B cell (primary cell): ENCODE measurements at places on chromosomes 1 and 21. TPM values are rescaled to one million over a fixed set of nuclear protein-coding genes. Genes with fewer than 3 reads are reported as not detected.

Gene GPN2
- 40.7 and 43.5 TPM in 2 replicates for total RNA-seq

Gene TPTE
- not detected in 2 replicates for total RNA-seq

Gene PERM1
- not detected in 2 replicates for total RNA-seq

Gene MATN1
- total RNA-seq: 1.7 and 3.2 TPM in 2 replicates

Gene KLHDC7A
- total RNA-seq: not detected in 2 replicates

Gene TMPRSS15
- not detected in 2 replicates for total RNA-seq

Gene POFUT2
- 38.3 and 44.5 TPM in 2 replicates for total RNA-seq

- peak; percentile 90 for DNase-seq
Observed at GRCh38 chr1:202968895-202969295, 1.8 kb upstream of the CYB5R1 start.

DNA sequence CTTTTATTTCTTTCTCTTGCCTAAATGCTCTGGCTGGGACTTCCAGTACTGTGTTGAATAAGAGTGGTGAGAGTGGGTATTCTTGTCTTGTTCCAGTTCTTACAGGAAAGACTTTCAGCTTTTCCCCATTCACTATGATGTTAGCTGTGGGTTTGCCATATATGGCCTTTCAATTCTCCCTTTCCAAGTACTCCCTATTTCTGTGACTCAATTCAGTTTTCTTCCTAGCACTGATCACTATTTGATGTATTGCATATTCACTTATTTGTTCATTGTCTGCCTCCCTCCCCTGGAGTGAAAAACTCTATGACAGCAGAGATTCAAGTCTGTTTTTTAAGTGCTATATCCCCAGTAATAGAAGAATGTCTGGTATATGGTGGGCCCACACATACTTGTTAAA, 618.2 kb upstream of the CAMK1G start:
- DNase-seq: no peak

DNA sequence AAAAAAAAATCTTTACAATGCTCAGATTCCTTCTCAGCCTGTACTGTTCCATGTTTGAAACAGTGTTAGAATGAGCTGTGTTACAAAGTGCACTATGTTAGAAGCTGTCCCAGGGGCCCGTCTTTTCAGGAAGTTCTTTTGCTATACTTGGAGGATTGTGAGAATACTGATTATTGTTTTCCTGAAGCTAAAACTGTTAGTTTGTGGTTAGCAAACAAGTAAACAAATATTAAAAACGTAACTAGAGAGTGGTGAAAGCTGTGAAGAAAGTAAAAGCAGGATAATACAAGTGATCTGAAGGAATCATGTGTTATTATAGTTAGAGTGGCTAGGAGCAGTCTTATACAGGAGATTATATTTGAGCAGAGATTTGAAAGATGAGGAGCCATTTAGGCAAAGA, 35.6 kb downstream of the CAMSAP2 start:
- DNase-seq: no peak

GRCh38 chr1:113835686-113836290, 23.5 kb upstream of the RSBN1 start:
- peak; percentile 72 for DNase-seq

DNA sequence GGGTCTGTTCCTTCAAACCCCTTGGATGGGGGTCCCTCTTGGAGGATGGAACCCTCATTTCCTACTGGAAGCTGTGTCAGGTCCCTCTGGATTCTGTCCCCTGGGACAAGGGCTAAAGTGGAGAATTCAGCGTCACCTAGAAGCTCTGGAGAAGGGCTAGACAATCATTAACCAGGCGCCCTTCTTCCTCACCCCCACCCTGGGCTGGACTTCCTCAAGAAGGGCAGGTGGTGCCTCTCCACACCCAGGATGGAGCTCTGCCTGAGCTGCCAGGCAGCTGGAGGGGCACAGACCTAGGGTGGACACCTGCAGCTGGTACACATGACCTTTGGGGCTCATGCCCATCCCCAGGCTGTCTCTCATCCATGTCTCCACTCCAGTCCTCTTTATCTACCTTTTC, 3.6 kb downstream of the CELF3 start:
- no peak for DNase-seq

DNA sequence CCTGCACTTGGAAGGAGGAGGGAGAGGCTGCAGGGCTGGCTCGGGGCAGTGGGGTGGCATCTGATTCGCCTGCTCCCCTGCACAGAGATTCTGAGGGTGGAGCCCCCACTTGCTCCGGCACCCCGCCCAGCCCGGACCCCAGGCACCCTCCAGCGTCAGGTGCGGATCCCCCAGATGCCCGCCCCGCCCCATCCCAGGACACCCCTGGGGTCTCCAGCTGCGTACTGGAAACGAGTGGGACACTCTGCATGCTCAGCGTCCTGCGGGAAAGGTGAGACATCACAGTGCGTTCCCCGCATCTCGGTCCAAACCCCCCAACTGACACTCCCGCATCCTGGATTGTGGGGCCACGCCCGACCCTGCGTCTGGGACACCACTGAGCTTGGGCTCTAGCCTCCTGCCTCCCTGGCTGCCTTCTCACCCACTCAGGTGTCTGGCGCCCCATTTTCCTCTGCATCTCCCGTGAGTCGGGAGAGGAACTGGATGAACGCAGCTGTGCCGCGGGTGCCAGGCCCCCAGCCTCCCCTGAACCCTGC, 7.9 kb downstream of the ADAMTSL4 start:
- no peak for DNase-seq

DNA sequence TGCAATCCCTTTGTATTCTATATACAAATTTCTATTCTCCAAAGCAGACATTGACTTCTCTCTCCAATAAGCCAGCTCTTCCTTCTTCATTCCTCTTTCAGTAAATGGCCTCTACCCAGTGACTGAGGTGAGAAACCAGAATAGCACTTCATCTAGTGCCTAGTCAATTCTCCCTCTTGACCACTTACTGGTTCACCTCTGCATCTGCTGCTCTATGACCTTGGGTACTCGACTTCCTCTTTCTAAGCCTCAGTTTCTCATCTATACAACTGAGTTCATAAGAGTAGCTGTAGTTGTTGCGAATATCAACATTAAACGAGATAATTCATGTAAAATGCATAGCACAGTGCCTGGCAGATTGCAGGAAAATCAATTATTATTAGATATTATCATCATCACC, 12.4 kb downstream of the LYST start:
- DNase-seq: no peak

DNA sequence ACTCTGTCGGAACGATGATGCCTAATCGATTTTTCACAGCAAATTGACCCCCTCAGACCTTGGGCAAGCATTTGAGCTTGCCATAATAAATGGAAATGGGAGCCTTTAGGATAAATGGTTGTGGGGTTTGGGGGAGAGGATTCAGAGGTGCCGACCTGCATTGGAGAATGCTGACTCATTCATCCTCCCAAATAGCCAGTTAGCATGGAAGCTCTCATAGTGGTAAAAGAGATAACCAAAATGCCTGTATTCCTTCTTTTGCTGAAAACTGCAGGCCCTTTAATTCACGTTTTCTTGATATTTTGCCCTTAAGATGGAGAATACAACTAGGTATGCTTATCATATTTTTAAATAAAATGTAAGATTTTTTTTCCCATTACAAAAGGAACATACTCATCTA, 392.6 kb upstream of the DEPDC1 start:
- no peak for DNase-seq

DNA sequence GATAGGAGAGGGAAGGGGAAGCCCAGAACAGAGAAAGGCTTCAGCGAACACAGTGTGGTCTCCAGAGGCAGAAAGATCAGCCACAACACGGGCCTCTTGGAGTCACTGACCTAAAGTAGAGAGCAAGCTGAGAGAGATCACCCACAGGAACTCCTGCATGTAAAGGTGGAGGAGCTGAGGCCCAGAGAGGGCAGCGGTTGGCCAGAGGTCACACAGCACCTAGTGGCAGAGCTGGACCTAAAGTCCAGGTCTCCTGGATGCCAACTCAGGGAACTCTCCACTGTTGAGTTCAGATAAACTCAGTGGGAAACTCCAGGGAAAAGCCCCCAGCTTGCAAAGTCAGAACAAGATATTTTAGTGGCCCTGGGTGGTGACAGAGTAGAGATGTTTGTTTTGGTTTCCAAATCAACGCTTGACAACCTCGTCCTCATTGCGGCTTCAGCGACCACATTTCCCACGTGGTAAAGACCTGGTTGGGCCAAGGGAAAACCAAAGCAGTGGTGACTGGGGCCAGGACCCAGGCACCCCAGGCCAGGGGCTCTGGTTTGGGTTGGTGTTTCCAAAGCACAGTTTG, 4.6 kb downstream of the IFFO2 start:
- peak; percentile 90 for DNase-seq

DNA sequence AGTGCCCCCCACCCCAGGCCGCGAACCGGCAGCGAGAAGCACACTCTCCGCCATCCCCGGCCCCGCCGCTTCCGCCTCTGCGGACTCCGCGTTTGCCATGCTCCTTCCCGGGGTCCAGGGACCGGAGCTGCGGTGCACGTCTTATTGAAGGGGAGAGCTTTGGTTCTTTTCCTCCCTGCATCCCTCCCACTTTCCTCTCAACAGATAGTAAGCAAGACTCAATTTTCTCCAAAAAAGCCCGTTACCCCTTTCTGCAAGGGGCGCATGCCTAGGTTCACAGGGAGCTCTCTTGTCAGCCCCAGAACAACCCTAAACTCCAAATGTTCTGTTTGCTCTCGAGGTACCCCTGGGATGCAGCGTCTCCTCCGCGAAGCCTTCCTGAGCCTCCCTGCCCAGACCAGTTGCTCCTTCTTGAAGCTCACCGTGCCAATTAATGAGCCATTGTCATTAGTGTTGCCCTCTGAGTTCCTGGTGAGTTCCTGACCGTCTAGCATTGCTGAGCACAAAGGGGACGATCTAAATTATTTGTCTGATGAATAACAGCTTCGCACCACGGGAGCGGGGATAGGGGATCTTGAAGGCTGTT, 8.1 kb downstream of the FOXD3 start:
- DNase-seq: peak; percentile 31

- no peak for DNase-seq
Observed at GRCh38 chr1:43460988-43461693, 7.4 kb upstream of the HYI start.

DNA sequence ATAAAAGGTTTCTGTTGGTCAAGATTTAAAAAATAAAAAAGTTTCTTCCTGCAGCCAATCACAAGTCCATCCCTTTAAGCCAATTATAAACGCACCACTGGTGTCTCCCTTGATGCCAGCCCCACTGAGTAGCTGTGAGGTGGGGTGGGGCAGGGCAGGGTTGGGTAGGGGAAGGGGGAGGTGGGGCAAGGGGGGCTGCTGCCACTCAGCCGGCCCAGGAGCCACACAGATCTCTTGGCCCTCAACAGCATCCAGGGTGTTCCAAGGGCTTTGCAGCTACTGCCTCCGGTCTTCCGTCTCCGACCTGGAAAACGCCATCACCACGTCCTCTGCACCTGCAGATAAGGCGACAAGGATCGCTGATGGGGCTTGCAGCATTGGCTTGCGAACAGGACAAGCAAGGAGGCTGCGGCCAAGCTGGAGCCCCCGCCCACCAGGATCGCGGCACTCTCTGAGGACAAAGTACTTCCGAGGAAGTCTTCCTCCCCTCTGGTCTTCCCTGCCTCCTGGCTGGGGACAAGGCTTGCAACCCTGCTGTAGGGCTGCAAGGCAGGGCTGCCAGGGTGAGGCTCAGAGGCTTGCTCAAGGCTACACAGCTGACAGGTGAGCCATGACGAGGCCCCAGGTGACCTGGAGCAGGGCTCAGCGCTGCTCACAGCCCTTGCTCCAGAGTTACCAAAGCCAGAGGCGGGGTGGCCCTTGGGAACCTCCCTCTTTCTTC, 26.8 kb upstream of the CLSTN1 start:
- no peak for DNase-seq

DNA sequence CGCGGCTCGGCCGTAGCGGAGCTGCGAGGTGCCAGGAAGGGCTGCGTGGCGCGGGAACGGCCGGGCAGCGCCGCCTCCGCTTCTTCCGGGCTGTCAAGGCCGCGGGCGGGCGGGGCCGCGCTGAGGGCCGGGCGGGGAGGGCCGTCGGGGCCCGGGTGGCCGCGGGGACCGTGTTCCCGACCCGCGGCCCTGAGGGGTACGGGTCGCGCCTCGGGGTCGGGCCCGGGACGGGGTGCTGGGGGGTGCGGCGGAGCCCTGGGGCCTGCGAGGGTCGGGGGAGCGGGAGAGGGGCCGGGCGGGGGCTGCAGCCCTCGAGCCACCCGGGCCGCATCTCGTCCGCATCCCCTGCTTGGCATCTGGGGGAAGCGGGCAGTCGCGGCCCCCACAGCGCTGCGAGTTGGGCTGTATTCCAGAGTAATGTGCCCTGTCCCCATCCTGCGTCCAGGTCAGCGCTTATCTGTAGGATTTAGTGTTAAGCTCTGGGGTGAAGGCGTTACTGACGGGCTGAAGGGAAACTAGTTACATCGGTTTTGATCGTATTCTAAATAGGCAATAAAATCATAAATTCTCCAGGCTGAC, 379 bp downstream of the RER1 start:
- no peak for DNase-seq

DNA sequence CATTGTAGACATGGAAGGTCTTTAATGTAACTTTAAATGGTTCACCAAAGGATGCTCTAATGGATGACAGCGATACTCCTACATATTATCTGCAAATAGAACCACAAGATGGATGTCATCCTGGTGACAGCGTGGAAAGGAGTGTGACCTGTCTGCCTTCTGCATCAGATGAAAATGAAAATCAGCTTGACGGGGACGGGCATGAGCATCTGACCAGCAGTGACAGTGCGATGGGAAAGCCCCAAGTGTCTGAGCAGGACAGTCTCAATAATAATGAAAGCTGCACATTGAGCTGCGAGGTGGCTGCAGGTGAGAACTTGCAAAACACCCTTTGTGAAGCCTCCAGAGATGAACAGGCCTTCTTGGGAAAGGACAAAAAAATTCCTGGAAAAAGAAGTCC, 25.2 kb downstream of the CNST start:
- DNase-seq: no peak

GRCh38 chr1:115189814-115190539, 100.7 kb upstream of the TSPAN2 start:
- no peak for DNase-seq

DNA sequence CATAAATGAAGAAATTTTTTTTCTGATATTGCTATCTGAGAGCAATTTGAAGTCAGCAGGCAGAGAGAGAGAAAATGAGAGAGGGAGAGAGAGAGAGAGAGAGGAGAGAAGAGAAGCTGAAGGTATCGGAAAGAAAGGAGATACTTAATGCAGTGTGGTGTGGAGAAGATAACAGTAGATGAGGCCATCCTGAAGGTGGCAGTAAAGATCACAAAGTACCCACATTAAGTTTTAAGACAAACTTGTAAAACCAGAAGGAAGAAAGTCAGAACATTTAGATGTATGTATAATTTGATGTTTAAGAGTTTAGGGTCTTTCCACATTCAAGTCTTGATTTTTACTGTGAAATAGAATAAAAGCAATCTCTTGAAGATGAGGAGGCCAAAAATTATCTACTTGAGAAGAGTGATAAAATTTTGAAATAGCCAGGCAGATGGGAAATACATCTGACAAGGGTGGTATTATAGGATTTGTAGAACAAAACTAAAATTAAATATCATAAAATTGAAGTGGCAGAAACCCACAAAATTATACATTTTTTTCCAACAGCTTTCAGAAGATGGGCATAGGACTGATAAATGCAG, 1753.4 kb downstream of the MRPL39 start:
- peak; percentile 75 for DNase-seq

GRCh38 chr1:28602536-28603439, 10.7 kb downstream of the RAB42 start:
- peak; percentile 57 for DNase-seq
